ENCODE measurements at places on chromosomes 2 and 18.

DNA sequence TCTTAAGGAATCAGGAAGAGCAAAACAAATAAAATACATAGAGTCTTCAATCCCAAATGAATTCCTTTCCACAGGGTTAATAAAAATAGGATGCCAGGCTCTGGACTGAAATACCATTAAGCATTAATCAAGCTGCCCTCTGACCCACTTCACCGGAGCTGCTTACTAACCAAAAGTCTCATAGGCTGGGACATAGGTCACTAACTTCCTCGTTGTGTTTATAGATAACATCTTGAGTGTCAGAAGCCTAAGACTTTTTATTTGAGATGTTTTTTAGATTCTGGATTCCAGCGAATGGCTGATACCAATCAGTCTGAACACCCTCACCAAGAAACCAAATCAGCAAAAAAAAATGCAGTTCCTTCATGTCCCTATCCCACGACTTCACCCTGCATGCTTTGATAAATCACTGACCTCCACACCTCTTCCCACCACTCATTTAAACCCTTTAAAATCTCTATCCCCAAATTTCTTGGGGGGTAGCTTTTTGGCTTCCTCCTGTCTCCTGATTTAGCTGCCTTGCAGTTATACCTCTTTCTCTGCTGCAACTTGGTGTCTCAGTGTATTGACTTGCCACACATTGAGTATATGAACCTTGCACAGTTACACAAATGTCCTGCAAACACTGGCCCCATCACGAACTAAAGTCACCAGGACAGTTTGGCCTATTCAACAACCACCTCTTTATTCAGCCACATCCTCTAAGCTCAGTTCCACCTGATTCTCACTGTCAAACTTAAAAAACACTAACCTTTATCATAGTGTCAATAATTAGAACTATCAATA lies 399.3 kb downstream of the METTL4 start:
- DNase-seq, result no peak

DNA sequence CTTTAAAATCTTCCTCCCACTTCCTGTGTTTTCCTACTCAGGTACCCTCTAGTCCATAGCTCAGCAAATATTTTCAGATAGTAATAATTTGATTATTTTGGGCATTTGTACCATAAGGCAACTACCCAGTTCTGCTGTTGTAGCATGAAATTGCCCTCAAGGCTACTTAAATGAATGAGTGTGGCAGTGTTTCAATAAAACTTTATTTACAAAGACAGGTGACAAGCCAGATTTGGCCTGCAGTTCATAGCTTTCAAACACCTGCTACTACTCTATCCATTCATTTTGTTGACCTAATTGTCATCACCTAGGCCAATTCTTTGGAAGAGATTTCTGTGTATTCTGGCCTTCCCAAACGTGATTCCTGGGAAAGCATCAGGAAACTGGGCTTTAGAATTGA lies 28.9 kb downstream of the NYAP2 start:
- no peak for DNase-seq

GRCh38 chr2:143936538-143936847 lies 583.4 kb downstream of the ZEB2 start:
- no peak for DNase-seq

DNA sequence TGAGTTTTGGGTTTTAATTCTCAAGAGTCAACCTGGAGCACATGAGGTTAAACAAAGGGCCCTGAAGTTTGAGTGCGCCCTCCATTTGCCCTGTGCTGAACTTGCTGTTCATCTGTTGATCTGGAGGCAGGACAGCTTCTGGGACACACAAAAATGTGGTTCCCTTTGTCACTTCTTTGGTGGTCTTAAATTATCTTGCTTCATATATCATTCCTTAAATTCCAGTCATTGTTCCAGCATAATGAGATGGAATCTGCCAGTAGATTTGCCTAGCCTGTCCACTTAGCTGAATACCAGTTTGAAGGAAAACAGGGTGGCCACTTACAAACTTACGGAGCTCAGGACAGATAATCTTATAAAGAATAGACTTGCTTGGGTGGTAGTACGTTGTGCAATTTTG lies 916 bp downstream of the CETN1 start:
- DNase-seq, result no peak

DNA sequence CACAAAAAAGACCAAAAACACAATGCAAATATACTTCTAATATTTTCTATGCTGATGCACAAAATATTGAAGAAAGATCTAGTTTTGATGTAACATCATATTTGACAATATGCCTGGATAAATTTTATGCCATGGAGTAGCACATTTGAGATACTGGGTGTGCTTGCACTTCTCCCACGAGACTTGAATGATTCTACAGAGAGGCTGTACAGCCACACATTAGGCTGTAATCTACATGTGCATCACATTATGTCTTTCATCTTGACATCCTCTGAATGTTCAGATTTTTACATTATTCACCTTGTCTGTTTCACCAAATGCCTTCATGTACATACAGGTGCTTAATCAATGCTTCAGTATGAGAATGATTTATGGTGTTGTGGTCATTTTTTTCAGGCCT lies 756.4 kb upstream of the CDH7 start:
- DNase-seq, result no peak

DNA sequence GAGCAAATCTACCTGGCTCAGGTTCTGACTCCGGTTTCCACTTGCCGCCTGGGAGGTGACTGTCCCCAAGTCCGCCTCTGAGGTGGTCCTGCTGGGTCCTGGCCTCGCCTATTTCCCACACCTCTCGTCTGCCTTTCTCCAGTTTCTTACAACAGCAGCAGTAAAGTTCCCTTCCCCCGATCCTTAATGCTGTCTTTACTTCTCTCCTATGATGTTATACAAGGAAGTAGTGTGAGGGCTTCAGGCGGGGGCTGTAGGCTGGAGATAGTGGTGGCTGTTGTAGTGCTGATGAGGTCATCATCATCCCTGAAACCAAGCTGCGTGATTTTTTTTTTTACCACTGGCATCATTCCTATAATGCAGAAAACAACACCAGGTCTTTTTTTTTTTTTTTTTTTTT lies 18.9 kb downstream of the TGIF1 start:
- no peak for DNase-seq

- DNase-seq, result no peak
These were observed 250.3 kb downstream of the AGAP1 start for GRCh38 chr2:235744161-235744560.

GRCh38 chr2:95296880-95297487 lies at the start of gene KCNIP3:
TSS of gene KCNIP3 (plus strand) at chr2:95297347. CDS start at chr2:95297439, 92 bp downstream.
- DNase-seq, result no peak

DNA sequence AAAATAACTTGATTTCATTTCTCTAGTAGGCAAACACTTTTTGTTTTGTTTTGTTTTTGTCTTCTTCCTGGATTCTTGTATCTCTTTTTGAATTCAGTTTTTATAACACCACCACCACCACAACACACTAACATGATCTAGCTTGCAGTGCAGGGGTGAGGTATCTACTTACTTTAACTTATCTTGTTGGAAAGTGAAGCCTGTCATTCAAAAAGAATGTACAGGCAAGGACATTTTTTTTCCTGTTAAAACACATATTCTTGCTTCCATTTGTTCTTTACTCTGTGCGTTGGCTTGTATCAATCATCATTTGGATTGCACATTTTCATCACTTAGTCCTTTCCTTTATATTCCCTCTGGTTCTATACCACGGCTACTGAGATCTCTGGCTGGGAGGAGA lies 824.2 kb downstream of the PLCL1 start:
- DNase-seq, result no peak

DNA sequence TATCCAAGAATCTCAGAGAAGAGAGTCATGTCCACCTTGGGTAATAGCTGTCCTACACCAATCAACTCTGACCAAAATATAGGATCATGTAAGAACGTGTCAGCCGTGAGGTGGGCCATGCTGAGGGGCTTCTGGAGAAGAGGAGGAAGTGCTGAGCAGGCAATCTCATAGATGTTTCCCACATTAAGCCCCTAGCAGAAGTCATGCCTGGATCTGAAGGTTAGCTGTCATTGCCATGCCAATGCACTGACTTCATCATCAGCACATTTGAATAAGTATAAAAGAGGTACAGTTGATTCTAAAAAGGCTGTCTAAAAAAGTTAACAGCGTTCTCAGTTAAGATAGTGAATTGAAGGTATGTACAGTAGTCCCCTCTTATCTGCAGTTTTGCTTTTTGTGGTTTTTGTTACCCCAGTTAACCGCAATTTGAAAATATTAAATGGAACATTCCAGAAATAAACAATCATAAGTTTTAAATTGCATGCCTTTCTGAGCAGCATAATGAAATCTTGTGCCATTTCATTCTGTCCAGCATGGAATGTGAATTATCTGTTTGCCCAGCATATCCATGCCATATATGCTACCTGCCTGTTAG lies 67.2 kb upstream of the TMEM17 start:
- no peak for DNase-seq

- DNase-seq, result no peak
These were observed 40.0 kb downstream of the GORASP2 start for GRCh38 chr2:170969030-170969429.

- no peak for DNase-seq
These were observed 31.0 kb upstream of the EPB41L3 start for GRCh38 chr18:5574843-5575242.
